ENCODE measurements at places on chromosomes 4 and X.

DNA sequence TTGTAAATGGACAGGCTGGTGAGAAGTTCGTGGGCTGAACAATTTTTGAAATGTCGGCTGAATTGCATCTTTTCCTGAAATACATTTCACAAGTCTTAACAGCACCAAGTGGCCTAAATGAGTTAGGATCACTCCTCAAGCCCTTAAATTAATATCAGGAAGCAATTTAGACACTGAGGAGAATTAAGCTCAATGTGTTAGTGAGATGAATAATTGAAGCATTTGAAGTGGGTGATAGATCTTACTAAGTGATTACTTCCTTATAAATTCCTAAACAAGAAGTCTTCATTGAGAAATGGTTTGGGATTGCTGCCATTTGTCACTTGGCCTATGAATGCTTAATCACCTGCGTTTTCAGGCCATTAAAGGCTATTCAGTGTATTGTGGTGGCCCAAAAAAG is 116.8 kb downstream of the NAA11 start:
- DNase-seq = no peak

- DNase-seq = no peak
These were observed 19.1 kb downstream of the SLAIN2 start for GRCh38 chr4:48360285-48361011.

DNA sequence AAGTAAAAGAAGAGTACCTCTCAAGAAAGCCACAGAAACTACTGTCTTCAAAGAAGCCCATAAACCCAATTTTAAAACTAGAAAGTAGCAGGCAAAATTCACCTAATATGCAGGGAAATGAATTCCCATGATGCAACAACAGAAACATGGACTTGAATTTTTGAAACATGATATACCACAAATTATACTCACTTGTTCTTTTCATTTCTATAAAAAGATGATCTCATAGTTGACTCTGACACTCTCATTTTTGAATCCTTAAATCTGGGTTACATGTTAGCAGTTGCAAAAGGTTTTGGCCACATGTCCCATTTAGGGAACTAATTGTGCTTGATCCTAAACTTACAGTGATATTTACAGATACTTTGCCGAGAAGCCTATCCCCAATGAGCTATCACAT is 1130.8 kb downstream of the FAT4 start:
- DNase-seq = no peak

DNA sequence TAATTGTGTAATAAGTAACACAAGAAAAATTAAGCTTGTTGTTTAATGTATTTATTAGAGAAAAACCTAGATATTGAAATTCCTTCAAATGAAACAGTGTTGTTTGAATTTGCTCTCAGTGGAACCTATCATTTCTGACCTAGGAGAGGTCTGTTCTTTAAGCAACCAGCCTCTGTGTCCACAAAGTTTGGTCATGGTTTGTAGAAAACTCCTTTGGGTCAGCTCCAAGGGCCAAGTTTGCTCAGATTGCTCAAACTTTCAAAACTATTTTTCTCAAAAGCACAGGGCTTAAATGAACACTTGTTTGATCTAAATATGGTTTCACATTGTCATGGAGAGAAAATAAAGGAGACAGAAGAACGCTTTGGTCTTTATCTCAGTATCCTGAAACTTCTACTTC is 29.6 kb upstream of the RPL34 start:
- DNase-seq = no peak

DNA sequence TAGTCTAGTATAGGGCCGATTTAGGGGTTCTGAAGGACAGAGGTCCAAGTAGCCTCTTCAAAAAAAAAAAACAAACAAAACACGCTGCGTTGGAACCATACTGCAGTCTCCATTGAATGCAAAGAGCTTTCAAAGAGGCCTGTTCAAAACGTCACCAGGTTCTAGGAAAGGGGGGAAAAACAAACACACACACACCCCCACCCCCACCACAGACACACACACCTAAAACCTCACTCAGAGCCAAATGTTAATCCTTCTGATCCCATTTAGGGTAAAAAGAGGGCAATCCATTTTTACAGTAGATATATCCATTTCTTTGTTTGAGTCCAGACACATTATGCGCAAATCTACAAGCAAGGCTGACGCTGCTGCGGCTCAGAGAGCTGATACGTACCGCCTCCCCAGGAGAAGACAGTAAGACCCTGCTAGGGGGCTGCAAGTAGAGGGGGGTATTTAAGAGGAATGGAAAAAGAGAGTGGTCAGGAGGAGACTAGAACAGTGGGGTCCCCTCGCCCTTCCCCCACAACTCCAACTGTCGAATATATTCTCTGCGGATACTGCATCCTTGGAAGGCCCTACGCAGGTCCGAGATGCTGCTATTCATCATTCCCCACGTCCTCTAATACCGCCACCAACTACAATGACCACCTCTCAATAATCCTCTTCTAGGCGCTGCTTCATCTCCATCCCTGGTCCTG is 1.3 kb downstream of the NKRF start:
- no peak for DNase-seq

DNA sequence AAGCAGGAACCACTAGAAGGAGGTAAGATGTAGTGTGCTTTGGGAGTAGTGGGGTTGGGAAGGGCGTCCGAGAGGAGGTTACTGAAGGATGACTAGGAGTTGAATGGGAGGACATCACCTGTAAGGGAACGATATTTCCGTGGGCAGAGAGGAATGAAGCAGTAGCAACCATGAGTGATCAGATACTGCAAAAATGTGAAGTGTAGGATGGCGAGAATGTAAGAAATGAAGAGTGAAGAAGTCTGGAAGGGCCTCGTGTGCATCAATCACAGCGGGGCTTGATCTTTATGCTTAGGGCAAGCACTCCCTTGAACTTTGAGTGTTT is 594 bp downstream of the MSMO1 start:
- DNase-seq = no peak

DNA sequence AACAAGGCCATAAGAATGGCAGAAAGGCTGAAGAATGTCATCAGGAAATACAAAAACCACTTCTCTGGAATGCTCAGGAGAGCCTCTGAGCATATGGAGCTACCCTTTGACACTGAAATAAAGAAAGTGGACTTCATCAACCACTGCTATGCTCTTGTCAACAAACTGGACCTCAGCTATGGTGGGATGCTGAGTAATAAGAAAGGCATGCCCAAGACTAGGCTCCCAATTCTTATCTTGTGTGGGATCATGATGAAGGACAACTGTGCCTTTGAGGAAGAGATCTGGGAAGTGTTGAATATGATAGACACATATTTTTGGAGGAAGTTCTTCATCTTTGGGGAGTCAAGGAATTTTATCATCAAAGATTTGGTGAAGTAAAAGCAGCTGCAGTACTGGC is 86.9 kb upstream of the MAGEB16 start:
- no peak for DNase-seq

GRCh38 chr4:133856731-133857355 is 344.7 kb downstream of the PABPC4L start:
- no peak for DNase-seq

DNA sequence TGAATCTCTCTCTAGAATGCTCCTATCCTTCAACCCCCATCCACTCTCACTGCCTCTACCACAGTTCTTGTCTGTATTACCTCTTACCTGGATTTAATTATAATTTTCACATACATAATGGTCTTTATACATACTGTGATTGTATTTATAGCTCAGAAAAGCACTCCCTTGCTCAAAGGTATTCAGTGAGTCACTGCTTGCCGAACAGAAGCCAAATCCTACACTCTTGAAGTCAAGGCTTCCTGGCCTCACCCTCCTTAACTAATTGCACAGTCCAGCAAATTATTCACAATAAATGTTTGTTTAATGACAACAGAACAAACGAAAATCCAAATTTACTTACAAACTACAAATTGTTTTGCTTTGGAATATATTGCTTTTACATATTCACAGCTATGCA is 159.5 kb downstream of the KLHL13 start:
- DNase-seq = no peak

- no peak for DNase-seq
These were observed 131.8 kb upstream of the LIMCH1 start for GRCh38 chr4:41406113-41406516.

DNA sequence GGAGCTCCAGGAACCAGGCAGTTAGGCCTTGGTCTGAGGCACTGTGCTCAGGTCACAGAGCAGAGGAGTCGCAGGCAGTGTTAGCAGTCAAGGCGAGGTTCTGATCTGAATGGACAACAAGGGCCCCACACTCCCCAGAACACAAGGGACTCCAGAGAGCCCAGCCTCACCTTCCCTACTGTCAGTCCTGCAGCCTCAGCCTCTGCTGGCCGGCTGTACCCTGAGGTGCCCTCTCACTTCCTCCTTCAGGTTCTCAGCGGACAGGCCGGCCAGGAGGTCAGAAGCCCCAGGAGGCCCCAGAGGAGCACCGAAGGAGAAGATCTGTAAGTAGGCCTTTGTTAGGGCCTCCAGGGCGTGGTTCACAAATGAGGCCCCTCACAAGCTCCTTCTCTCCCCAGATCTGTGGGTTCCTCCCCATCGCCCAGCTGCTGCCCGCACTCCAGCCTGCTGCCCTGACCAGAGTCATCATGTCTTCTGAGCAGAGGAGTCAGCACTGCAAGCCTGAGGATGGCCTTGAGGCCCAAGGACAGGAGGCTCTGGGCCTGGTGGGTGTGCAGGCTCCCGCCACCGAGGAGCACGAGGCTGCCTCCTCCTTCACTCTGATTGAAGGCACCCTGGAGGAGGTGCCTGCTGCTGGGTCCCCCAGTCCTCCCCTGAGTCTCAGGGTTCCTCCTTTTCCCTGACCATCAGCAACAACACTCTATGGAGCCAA is 26.2 kb downstream of the MAGEA9 start:
- no peak for DNase-seq

GRCh38 chrX:132769609-132770008 is 188.8 kb downstream of the HS6ST2 start:
- DNase-seq = no peak
